ENCODE measurements at places on chromosomes 2 and 18.

DNA sequence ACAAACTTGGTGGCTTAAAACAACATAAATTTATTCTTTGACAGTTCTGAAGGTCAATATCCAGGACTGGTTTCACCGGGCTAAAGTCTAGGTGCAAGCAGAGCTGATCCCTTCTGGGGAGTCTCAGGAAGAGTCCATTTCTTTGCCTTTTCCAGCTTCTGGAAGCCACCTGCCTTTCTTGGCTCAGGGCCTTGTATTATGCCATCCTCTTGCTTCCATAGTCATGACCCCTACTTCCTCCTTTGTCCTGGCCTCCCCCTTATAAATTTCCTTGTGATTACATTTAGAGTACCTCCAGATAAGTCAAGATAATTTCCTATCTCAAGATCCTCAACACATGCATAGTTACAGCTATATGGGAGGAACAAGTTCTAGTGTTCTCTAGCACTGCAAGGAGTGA lies 1089.5 kb downstream of the LRP1B start:
- no peak for DNase-seq

- DNase-seq, result no peak
These were observed 233.1 kb downstream of the TDRD15 start for GRCh38 chr2:21356857-21357255.

DNA sequence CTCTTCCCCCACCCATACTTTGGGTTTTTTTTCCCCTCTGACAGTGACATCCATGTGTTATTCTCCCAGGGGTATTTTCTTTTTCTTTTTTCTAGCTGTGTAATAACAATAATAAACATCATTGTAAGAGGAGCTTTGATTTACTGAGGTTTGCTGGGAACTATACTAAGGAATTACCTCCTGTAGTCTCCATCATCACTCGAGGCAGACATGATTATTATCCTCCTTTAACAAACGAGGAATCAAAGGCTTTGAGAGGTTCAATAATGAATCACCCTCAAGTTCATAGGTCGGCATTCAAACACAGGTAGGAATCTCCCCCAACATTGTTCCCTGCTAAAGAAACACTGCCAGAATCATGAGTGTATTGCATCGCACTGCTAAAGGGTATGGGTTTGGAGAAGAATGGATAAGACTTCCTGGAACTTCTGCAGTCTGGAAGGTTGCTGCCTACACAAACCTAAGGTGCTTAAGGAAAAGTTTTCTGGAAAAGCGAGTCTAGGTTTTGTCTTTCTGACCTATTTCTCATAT lies 260.2 kb upstream of the SESTD1 start:
- no peak for DNase-seq

GRCh38 chr2:96265349-96265839 lies 403 bp downstream of the TMEM127 start:
- no peak for DNase-seq

- no peak for DNase-seq
These were observed 193.8 kb downstream of the IKZF2 start for GRCh38 chr2:212957624-212958023.

- no peak for DNase-seq
These were observed 110.9 kb downstream of the ARHGEF33 start for GRCh38 chr2:39000552-39000951.

GRCh38 chr2:61327173-61327572 lies 143.7 kb downstream of the USP34 start:
- DNase-seq, result no peak

DNA sequence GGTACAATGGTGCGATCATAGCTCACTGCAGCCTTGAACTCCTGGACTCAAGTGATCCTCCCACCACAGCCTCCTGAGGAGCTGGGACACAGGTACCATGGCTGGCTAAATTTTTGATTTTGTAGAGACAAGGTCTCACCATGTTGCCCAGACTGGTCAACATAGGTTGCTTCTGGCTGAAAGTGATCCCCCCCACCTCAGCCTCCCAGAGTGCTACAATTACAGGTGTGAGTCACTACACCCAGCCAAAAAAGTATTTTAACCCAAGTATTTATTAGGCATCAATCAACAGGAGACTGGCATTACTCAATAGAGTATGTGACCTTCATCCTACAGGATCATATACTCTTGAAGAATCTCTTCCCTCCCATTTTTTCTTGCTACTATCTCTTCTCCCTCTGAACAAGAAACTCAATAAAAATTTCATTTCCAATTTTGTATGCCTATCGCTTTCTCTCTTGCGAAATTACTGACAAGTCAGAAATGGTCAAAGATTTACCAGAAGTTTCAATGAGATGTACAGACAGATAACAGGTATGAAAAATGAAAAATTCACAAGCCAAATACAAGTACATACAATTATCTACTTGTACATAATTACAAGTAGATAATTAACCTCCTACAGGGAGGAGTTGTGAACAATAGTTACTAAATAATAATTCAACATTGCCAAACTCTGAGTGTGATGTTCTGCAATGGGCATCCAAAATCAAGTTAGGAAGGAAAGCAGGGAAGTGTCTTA lies 34.9 kb upstream of the CCNT2 start:
- no peak for DNase-seq

DNA sequence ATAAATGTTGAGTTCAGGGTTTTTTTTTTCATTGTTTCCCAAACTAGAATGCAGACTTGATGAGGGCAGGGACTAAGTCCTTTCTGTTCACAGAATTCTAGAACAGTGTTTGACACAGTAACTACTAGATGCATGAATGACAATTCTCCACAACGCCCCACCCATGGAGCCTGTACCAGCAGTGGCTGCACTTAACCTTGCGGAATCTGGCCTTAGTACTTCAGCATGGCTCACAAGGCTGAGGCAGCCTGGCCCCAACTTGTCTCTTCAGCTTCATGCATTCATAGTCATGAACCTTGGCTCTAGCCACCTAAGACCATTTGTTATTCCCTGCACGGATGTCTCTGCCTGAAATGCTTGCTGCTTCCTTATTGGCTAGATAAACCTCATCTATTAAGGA lies 29.5 kb upstream of the MSGN1 start:
- no peak for DNase-seq
